ENCODE measurements at places on chromosomes 2 and 18.

- DNase-seq = no peak
These were observed 15.7 kb downstream of the CCBE1 start for GRCh38 chr18:59681521-59682004.

GRCh38 chr2:175152242-175152641, 15.8 kb downstream of the ATF2 start:
- no peak for DNase-seq

GRCh38 chr2:73175663-73176204, 26.6 kb upstream of the NOTO start:
- peak; percentile 1 for DNase-seq

- no peak for DNase-seq
These were observed 695 bp downstream of the RBFA start for GRCh38 chr18:80034852-80035406.
